ENCODE measurements at places on chromosomes 3 and 15.

GRCh38 chr3:164641071-164641470 lies 437.2 kb downstream of the SI start:
- DNase-seq, result peak; percentile 85

GRCh38 chr15:63401078-63401477 lies 19.4 kb upstream of the CA12 start:
- DNase-seq, result peak; percentile 21

DNA sequence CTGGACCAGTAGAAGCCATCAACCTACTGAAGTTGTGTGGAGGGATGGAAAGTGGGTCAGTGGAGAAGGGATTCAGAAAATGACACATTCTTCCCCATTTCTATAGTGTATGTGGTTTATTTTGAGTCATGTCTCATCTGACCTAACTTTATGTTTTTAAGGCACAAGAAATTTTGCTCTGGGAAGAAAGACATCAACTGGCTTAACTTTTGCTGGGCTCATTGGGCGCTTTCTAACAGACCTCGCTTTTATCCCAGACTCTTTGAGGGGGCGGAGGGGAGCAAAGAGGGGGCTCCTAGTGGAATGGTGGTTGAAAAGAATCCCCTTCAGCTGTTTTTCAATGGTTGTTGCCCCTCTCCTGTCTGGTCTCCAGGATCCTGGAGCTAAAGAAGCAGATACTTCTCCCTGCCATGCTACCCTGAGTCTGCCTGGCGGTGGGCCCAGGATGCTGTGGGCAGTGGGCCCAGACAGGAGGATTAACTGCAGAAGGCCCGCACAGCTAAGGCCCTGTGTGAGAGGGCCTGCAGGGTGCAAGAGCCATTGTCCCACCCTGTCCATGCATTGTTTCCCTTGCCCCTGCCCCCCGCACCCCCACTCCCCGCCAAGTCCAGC lies 14.5 kb downstream of the CSRNP1 start:
- DNase-seq, result no peak

- no peak for DNase-seq
Measured at GRCh38 chr15:82730022-82730530, 20.4 kb upstream of the AP3B2 start.

GRCh38 chr3:194396539-194396858 lies 2.6 kb downstream of the GP5 start:
- no peak for DNase-seq

All from HCEC 1CT (cell line).